ENCODE measurements at places on chromosomes 3 and 15.

DNA sequence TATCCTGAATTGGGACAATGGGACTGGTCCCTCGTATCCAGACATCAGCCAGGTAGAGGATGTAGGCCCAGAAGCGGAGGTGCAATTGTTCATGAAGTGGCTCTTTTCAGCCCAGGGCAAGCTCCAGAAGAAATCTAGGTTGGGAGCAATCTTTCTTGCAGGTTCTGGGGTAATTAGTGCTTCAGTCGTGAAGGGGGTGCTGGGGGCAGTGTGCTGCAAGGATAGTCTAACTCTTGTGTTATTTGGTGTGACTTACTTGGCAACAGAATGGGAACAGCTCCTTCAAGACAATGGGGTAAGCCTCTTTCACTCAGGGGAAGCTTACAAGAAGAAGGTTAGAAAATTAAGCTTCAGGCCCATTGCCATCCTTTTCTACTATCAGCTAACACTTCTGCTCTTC, 273.0 kb downstream of the DIPK2A start:
- no peak for DNase-seq

DNA sequence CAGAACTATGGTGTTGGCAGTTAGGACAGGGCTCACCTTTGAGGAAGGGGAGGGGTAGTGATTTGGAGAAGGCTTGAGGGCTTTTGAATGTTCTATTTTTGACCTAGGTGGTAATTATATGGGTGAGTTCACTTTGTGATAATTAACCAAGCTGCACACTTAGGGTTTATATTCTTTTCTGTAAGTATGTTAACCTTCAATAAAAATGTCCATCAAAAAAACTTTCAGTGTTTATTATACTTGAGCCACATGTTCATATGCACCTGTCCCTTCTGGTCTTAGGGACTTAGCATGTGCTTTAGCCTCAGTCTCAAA, 28.4 kb downstream of the PDE8A start:
- no peak for DNase-seq

- DNase-seq: no peak
Measured at GRCh38 chr3:21152555-21152954, 598.5 kb downstream of the ZNF385D start.

- no peak for DNase-seq
Measured at GRCh38 chr3:171874879-171875278, 31.7 kb downstream of the TMEM212 start.

- no peak for DNase-seq
Measured at GRCh38 chr3:134711284-134711683, 60.5 kb upstream of the KY start.

DNA sequence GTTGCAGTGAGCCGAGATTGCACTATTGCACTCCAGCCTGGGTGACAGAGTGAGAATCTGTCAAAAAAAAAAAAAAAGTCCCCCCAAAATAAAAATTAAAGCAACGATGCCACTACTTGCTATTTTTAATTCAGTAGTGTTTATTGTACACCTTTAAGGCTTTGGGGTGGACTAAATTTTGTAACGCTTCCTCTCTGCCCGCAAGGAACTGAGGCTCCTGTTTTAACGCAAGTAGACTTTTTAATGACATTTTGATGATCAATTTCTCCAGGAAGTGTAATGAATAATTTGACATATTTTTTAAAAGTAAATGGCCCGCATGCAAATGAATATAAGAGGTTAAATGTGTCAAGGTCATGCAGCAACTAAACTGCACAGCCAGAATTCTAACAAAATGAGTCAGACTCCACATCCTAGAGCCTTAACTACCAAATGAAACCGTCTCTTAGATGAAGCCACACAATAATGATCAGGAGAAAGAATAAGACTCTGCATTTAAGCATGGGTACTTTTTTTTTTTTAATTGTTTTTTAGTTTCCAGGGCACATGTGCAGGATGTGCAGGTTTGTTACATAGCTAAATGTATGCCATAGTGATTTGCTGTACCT, 96.8 kb upstream of the LMOD3 start:
- no peak for DNase-seq

DNA sequence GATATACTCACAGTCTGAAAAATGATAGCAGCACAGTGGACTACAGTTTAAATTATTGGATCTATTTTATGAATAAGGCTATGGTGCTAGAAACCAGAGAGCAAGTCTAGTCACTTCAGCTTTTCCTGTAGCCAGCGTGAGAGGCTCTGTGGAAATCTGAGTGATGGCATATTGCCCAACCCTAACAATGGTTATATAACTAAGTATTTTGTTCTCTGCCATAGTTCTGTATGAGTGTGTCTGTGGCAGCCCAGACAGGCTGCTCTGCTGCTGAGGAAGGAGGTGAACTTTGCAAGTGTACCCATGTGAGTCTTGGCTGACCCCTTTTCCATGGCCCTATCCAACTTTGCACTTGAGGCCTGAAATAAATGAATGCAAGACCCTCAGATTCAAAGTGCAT, 105.7 kb downstream of the LRTM1 start:
- no peak for DNase-seq

DNA sequence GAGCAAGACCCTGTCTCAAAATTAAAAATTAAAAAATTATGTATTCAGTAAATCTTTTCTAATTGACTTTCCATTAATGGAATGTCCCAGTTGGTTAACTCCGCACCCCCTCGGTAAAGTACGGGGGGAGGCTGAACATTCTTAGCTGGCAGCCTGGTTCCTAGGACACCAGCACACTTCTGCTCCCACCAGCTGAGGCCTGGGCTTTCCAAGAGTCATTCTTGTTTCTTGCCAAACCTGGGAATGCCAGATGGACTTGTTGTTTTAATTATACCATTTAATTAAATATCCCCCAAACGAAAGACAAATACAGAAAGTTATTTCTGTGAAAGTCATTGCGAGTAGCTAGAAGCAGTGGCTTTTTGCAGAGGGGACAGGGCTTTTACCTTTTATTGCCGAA, 179.4 kb downstream of the VGLL4 start:
- DNase-seq: no peak

DNA sequence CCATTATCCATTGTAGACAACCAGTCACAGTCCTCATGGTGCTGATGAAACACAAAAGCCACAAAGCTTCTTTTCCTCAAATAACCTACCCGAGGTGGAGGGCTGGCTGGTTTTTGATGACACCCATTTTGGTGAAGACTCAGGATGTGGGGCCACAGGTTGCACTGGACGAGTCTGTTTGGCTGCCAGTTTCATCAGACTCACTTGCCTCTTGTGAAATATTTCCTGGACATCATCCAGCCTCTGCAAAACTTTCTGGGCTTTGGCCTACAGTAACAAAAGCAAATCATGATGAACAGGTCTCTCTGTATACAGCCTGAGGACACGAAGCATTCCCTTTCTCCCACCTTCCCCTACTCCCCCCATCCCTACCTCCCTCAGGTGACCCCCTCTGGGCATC, 42.2 kb downstream of the B3GNT5 start:
- DNase-seq: no peak

GRCh38 chr3:23192816-23193215, 10.3 kb upstream of the UBE2E2 start:
- no peak for DNase-seq

DNA sequence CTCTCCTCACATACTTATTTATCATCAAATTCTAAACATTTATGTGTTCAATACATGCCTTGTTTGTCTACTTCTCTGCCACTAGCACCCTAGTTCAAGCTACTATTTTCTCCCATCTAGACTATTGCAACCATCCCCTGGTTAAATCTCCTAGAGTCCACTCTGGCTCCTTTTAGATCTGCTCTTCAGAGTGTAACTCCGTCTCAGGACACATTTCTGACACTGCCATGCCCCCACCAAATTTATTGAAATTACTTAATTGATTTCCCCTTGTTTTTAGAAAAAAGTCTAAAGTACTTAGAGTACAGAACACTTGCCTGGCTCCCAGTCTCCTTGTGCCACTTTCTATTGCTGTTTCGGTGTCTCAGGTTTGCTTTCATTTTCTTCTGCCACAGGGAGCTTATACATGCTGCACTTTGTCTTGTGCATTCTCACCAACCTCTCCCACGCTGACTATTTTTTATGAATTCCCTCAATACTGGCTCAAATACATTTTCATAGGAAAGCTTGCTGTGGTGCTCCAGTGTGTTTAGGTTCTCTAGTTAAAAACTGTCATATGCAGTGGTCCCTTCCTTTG, 792.3 kb downstream of the DIPK2A start:
- no peak for DNase-seq

GRCh38 chr15:93179700-93180102, 90.7 kb upstream of the RGMA start:
- no peak for DNase-seq

GRCh38 chr3:133570139-133570936, 3.1 kb upstream of the CDV3 start:
- no peak for DNase-seq

- DNase-seq: no peak
Measured at GRCh38 chr3:99526921-99527320, 111.5 kb upstream of the COL8A1 start.

- no peak for DNase-seq
Measured at GRCh38 chr3:9408546-9408945, 11.1 kb downstream of the SETD5 start.

GRCh38 chr3:99472385-99472784, 166.0 kb upstream of the COL8A1 start:
- no peak for DNase-seq

DNA sequence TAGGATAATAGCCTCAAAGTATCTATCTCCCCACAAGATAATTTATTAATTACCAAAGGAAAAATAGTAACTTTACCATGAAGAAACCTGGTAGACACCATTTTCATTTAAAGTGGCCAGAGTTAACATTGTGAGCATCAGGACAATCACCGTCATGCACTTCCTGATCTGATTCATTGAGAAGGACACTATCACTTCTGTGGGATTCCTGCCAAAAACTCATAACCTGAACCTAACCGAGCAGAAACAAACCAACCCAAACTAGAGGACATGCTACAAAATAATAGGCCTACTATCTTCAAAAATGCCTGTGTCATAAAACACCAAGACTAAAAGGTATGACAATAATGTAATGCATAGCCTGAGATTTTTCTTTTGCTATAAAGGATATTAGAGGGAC, 39.0 kb downstream of the FSIP1 start:
- no peak for DNase-seq

DNA sequence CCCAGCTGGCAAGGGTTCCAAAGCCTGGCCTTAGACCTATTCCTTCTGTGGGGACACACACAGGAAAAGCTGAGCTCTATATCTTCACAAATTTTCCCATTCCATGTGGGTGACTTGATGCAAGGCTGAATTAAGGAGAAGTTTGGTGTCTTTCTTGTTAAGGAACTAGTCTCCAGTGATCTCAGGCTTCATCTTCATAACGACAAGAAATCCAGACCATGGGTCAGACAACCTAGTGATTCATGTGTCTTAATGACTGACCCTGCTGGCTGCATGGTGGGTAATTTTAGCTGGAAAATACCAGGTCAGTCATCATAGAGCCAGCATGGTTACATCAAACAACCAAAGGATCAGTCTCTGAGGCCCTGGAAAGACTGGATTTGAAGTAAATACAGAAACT, 112.7 kb upstream of the SLC4A7 start:
- no peak for DNase-seq

GRCh38 chr3:151135541-151136337, 50.3 kb downstream of the MED12L start:
- DNase-seq: peak; percentile 17

GRCh38 chr3:34361921-34362320, 563.5 kb downstream of the PDCD6IP start:
- no peak for DNase-seq

DNA sequence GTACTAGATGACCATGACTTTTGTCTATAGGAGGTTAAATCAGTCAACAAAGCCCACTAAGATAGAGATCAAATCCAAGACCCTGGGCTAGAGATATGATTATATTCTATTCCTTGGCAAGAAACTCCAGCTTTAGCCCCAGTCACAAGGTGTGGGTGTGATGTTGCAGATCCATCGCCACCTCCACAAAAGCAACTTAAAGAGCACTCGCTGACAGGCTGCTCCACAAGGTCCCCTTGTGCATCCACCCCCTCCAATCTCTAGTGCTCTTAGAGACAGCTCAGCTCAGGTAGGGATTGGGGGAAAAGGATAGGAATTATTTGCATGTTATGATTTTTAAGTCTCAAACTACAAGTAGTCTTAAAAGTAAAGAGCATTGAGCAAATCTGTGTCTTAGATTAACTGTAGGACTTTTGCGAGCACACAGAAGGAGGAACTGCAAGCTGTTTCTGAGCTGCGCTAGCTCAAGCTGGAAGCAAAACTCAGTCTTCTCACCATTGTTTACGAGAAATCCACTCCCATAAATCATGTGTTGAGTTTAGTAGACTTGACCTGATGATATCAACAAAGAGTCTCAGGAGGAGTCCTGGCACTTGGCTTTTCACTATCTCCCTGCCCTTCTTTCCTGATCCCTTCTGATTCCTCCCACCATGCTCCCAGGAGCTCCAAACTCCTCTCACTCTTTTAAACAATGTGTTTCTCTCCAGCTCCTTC, 177.6 kb downstream of the STAC start:
- no peak for DNase-seq

DNA sequence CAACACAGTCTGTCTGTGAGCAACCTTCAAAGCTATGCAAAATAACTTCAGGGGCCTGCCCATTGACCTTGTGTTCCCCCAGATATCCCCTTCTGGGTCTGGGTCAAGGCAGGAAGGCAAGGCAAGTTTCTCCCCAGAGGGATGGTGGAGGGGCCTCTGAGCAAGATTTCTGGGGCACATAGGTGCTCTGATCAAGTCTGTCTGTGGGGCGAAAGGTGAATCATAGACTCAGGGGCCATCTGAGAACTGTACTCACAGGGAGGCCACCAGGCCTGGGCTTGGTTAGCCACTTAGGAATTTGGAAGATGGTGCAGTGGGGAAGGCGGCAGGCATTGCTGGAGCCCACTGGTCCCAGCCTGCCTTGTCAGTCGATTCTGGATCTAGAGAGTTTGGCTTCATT, 92.4 kb downstream of the MINAR1 start:
- DNase-seq: no peak

DNA sequence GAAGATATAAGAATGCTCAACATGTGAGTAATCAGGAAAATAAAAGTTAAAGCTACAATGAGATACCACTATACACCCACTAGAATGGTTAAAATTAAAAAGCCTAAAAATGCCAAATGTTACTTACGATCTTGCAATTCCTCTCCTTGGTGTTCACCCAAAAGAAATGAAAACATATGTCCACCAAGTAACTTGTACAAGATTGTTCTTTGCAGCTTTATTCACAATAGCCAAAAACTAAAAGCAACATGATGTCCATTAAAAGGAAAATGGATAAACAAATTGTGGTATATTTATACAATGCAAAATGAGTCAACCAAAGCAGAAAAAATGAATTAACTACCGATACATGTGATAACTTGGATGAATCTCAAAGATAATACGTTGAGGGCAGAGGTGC, 301.6 kb upstream of the THBS1 start:
- no peak for DNase-seq

GRCh38 chr3:36908647-36909180, 36.1 kb downstream of the TRANK1 start:
- DNase-seq: no peak

GRCh38 chr3:113304102-113304501, 92.7 kb downstream of the BOC start:
- no peak for DNase-seq

GRCh38 chr3:123365450-123366143, 83.3 kb downstream of the ADCY5 start:
- DNase-seq: no peak
